ENCODE measurements at places on chromosomes 3 and 15.

GRCh38 chr15:57286446-57287122 is 89.7 kb upstream of the CGNL1 start:
- no peak for DNase-seq

- DNase-seq, result no peak
These were observed 143.8 kb upstream of the RGMA start for GRCh38 chr15:93232845-93233244.

GRCh38 chr3:34881026-34881425 is 758.3 kb upstream of the ARPP21 start:
- DNase-seq, result no peak

- DNase-seq, result peak; percentile 52
These were observed 7.6 kb downstream of the ANXA2 start for GRCh38 chr15:60390231-60390630.

GRCh38 chr15:84736375-84736774 is 12.0 kb upstream of the ZNF592 start:
- no peak for DNase-seq

GRCh38 chr3:165805946-165806561 is 31.2 kb downstream of the BCHE start:
- DNase-seq, result no peak

DNA sequence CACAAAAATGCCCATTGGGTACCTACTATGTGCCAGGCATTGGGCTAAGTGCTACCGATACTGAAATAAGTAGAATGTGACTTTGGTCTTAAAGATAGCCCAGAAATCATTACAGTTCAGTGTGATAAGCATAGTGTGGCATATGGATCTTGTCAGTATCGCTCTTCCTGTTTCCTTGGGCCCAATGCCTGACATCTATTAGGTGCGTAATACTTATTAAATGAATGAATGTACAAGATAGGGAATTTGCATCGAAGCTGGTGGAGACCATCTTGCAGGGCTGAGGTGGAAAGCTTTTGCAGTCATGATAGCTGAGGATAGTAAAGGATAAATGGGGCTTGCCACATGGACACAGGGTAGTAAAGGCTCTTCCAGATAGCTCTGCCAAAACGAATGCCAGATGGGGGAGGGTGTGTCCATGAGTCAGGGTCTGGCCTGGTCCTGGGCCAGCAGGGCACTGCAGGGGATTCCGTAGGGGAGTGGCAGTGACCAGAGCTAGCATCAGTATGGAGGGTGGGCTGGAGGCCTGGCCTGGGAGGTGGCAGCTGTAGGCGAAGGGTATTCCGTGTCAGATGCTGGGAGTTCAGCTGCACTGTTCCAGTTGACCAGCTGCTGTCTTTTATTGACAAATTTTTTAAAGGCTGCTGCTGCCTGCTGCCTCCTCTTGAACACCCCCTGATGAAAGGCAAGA is 23.5 kb downstream of the TSEN2 start:
- peak; percentile 73 for DNase-seq

DNA sequence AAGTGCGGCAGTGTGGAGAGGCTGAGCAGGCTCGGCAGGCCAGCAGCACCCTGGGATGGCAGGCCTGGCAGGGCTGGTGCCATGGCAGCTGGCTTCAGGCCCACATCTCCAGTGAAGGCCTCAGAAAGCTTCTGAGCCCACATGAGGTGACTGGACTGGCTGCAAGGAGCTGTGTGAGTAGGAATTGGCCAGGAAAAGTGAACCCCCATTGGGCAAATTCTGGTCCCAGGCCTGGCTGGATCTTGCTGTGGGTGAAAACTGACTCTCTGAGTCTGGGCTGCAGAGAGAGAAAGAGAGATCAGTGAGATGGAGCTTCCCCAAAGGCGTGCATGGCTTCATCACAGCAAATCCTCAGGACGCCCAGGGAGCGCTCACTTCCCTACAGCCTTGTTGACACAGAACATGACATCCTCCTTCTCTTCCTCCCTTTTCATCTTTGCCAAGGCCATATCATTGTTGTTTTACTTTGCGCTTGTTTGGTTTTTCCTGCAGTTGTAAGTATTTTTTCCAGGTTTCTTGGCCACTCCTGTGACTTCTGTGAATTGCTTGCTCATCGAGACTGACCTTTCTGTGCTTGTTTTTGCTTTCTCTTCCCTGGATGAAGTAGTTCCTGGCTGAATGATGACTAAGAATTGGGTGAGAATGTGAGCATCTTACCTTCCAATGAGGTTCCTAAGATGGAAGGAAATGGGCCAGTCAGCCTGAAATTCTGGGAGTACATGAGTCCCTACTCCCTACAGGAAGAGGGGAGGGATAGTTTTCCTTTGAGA is 299.1 kb downstream of the TLE3 start:
- peak; percentile 38 for DNase-seq

DNA sequence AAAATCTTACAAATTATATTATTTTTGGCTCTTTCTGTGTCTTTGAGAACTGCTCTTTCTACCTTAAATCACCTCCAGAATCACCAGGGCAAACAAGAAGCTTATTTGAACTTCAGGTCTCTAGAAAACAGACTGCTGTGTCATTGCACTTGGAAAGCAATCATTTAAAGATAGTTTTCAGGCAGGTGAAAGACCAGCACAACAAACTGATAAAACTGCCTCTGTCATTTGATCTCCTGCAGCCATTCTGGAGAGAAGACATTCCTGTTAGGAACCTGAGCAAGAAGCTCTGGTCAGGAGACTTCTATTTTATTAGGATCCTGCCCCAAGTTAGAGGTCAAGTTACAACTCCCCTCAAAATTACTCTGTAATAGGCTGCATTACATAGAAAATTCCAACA is 50.7 kb upstream of the AP4E1 start:
- DNase-seq, result no peak

DNA sequence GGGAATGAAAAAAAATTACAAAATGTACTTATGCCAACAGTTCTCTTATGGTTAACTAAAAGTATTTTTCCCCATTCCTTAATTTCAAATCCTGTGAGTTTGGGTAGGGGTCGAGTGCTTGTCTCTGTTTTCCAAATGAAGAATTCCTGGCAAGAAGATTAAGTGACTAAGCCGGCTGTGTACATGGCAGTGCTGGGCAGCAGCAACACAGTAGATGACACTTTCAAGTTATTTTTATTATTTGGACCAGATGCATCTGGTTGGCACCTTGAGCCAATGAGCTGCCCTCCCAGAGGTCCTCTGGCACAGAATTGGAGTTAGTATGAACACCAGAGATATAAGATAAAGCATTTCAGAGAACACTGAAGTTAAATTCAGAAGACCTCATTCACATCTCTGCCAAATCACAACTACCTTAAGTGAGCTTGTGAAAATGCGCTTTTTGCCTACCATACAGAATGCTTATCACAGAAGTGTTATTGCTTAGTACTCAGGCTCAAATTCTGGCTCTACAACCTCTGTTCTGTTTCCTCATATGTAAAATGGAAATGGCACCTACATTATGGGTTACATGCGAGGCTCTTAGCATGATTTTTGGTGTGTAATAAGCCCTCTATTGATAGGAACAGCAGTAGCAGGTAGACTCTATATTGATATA is 256.9 kb downstream of the UBE2E2 start:
- DNase-seq, result peak; percentile 6

- DNase-seq, result no peak
These were observed 27.1 kb downstream of the EIF2AK4 start for GRCh38 chr15:39961051-39961450.

DNA sequence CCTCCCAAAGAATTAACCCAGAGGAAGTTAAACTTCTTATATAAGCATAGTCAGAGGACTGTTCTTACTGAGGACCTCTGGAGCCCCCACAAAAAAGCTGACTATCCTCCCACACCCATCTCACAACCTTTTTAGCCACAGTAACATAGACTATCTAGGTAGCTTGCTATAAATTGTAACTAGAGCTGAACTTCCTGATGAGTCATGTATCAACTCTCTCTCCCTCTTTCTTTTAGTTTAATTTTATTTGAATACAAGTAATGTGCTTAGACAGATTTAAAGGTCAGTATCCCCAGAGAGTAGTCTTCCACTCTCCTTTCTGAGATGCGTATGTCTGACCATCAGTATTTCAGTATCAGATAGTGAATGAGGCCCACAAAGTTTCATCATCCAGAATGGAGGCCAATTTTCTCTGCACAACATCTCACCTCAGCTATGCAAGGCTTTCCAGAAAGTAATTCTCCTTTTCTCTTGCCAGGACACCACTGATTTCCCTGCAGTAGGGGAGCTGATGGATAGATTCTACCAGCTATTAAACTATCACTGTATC is 104.0 kb upstream of the MYRIP start:
- DNase-seq, result peak; percentile 33

- peak; percentile 89 for DNase-seq
These were observed 56.4 kb upstream of the ARRDC4 start for GRCh38 chr15:97903971-97904572.

Data from GM23248 (cell line).